ENCODE measurements at places on chromosomes 6 and 20. TPM values are rescaled to one million over a fixed set of nuclear protein-coding genes. Genes with fewer than 3 reads are reported as not detected.

DNA sequence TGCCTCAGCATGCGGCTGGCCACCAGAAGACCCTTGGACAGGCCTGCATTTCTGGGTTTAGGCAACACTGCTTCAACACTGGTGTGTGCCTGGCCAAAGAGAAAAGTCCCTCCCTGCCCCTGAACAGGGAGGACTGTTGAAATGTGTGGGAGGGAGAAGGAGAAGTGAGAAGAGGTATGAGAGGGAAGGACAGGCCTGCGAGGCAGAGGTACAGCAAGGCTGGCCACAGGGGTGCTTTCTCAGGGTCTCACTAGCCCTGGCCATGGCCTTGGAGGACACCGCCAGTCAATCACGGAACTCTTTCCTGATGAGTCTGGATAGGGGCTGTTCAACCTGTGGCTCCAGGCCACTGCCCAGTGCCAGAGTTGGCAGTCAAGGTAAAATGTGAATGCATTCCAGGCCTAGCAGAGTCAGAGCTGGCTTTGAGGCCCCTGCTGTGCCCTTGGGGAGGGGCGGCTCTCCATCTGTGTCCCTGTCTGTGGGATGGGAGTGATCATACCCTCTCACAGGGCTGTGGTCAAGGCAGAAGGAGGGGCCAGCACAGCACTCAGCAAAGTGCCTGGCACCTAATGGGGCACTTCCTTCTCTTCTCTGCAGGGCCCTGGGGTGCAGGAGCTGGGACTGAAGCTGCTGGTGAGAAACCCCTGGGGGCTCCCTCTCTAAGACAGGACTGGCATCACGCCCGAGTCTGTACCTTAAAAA, 43.2 kb upstream of the CDH22 start:
- no peak overlapping the region for H3K27ac ChIP-seq
- H3K4me3 ChIP-seq, result no peak overlapping the region
- no peaks in the 10 kb centered on the region for H3K27me3 ChIP-seq
- no peak for DNase-seq
- H3K36me3 ChIP-seq, result peaks cover 63% of the 10 kb centered on the region

DNA sequence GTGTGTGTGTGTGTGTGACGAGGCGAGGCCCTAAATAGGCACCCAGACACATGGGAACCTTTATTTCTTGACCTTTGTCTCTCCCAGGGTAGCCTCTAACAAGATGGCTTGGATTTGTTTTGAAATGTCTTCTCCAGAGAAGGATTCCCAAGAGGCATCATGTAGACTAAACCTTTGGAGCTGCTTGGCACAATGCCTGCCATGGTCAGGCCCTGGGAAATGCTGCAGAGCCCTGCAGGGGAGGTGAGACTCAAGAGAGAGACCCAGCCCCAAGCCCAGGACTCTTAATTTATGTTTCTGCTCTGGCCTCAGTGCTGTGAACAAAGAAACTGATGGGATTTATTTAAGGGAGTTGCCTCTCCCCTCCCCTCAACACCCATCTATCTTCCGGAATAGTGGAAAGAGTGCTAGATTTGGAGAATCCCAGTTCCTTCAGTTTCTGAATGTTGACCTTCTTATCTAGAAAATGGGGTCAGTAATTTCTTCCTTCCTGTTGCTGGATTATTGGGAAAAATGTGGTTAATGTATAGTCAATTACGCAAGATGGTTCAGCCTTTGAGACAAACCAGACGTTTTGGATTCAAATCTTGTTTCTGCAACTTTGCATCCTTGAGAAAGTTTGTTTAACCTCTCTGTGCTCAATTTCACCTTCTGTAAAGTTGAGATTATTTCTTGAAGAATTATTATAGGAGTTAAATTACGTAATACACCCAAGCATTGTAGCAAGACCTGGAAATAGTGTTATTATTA, 434.8 kb downstream of the MAFB start:
- H3K4me1 ChIP-seq, result no peaks in the 10 kb centered on the region
- H3K4me3 ChIP-seq, result no peak overlapping the region
- no peak for DNase-seq
- H3K27me3 ChIP-seq, result no peaks in the 10 kb centered on the region
- no peaks in the 10 kb centered on the region for H3K36me3 ChIP-seq
- no peak overlapping the region for H3K27ac ChIP-seq

DNA sequence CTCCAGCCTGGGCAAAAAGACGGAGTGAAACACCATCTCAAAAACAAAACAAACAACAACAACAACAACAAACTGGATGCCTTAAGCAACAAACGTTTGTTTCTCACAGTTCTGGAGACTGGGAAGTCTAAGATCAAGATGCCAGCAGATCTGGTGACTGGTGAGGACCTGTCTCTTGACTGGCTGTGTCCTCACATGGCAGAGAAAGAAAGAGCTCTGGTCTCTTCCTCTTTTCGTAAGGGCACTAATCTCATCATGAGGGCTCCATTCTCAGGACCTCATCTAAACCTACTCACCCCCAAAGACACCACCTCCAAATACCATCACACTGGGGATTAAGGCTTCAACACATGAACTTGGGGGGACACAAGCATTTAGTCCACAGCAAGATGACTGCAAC, 13.5 kb upstream of the GFOD1 start:
- no peaks in the 10 kb centered on the region for H3K4me1 ChIP-seq
- H3K4me3 ChIP-seq, result no peak overlapping the region
- no peak for DNase-seq
- no peaks in the 10 kb centered on the region for H3K36me3 ChIP-seq

Gene HDGFL1
- total RNA-seq, result not detected

Gene GSTA5
- not detected for total RNA-seq

Gene VGLL2
- not detected for total RNA-seq

Data from stomach (tissue), 19 donors.